ENCODE measurements at places on chromosomes 1 and 21.
A peak's percentile ranks its signal among the peaks of the same experiment; 100 is the strongest.

DNA sequence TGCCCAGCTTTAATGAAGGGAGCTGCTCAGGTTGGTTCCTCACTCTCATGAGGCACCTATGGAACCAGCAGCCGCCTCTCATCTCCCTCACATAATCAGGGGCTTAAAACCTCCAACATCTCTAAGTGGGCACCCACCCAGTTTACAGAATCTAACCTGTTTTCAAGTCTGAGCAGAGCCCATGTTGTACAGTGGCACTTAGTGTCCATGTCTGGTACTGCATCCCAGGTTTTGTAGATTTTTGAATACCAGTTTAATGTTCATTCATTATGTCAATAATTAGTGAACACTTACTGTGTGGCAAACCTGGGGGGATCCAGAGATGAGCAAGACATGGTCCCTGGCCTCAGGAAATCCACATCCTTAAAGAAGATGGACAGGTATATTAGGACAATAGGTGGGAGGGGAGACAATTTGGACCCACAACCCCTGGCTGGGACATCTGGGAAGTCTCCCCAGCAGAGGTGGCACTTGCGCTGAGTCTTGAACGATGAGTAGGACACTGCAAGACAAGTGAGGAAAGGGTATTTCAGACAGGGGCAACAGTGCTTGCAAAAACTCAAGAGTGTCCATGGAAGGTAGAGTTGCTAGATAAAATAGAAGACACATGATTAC lies 83.3 kb downstream of the LACTBL1 start:
- DNase-seq = no peak

DNA sequence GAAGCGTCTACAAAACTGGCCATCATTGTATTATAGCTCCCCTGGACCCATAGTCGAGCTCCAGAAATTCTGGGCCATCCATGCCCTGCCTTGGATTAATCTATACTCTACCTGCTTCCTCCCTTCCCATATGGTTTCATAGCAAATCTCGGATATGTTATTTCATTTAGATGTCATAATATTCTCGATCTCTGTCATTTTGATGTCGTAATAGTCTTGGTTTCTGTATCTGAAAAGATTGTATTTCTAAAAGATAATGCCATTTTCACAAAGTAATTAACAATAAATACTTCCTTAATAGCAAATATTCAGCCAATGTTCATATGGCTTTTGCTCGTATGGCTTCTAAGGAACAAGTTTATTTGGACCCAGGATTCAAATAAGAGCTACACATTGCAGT lies 35.1 kb downstream of the DIP2A start:
- DNase-seq = no peak

- peak; percentile 52 for DNase-seq
Measured at GRCh38 chr21:39125752-39126485, 57.3 kb downstream of the PSMG1 start.

- no peak for DNase-seq
Measured at GRCh38 chr1:54697896-54698295, 17.8 kb upstream of the TTC4 start.

DNA sequence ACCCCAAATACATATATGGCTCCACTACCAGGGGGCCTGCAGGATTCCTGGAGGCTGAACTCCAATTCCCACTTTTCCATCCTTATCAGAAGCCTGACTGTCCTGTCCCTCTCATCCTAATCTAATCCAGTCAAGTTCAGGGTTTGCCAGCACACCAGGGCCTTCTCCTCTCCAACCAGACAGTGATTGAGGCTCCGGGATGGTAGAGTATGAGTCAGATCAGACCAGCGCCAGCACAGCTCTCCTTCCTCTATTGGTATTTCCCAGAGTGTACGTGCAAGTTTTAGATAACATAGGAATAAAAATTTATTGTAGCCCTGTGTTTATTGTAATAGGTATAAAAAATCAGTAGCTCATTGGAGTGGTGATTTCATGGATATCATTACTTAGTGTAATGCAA lies 24.5 kb upstream of the RCSD1 start:
- DNase-seq = no peak

DNA sequence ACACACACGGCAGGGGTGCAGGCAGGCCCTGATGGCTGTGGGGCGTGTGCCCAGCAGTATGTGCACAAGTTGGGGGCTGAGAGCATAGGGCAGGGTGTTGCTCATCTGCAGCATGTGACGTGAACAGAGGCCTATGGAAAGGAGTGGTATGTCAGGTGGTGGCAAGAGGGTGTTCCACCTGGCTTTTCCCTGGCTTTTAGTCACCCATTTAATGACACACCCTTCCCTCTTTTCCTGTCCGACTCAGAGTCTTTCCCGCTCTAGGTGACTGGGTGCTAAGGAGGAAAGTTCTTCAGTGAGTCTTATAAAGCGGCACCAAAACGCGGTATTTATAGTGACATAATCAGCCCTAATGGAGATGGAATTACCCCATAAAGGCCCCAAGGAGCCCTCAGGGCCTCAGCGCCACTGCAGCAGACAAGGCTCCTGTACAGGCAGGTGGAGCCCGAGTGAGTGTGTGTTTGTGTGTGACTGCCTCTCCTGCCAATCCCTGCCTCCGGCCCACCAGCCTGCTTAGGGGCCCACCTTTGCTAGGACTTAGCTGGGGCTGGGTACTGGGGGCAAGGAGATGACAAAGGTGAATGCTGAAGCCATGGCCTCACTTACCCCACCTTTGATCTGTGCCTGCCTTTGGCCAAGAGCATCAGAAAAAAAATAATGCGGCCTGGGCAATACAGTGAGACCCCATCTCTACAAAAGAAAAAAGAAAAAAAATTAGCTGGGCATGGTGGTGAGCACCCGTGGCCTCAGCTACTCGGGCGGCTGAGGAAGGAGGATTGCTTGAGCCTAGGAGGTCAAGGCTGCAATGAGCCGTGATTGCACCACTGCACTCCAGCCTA lies 3.3 kb upstream of the EPHA2 start:
- DNase-seq = no peak

GRCh38 chr1:62810420-62811274 lies 26.7 kb downstream of the ATG4C start:
- DNase-seq = no peak

- no peak for DNase-seq
Measured at GRCh38 chr1:15957221-15958095, 18.4 kb downstream of the ZBTB17 start.

DNA sequence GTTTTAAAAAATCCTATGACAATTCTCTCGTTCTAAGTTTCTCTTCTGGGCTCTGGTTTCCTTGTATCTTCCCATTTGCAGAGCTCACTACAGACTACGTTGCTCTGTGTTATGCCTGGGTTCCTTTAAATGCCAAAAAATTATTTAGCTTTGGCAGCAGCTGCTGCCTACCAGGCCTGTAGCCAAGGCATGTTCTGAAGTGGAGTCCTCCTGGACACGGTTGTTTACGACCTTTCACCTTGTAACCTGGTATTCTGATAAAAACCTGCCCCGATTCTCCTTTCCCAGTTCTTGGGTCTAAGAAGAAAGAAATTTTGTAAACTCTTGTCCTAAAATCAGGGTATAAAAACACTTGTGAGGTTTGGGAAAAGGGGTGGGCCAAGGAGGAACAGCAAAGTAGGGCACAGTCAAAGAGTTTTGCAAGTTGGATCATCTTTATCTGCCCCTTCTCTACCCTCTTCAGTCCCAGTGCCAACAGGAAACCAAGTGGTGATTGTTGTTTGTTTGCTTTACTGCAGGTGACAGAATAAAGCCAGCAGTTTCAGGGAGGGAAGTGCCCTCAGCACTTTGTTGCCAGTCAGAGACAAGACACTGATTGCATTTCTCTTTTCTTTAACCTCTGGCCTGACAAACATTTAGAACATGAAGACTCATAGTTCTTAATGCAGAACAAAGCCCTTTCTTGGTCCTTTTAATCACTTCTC lies 3.1 kb upstream of the TXNIP start:
- DNase-seq = no peak

DNA sequence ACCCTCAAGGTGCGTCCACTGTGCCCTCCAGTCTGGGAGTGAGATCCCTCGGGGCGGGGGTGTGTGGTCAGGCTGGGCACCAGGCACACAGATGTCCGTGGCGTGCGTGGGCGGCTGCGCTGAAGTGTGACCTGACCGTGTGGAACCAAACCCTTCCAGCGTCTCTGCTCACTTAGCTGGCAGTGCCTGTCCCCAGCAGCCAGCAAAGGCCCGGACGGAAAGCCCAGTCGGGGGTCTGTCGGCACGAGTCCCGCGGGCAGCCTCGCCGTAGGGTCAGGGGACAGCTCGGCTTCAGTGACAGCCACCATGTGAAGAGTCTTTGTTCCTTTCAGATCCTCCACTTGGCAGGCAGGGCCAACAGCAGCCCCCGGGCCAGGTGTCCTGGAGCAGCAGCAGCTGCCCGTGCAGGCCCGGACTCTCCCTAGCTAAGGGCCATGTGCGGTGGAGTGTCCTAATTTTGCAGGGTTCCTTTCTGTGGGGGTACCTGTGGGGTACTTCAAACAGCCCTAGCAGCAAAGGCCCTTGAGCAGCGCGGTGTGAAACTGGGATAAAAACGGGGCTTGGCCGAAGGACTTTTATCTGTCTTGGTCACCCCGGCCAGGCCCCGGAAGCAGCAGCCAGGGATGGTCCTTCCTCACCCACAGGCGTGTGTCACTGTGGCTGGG lies 11.6 kb downstream of the TTLL10 start:
- DNase-seq = no peak

GRCh38 chr1:233086961-233087881 lies 136.8 kb downstream of the NTPCR start:
- peak; percentile 14 for DNase-seq

DNA sequence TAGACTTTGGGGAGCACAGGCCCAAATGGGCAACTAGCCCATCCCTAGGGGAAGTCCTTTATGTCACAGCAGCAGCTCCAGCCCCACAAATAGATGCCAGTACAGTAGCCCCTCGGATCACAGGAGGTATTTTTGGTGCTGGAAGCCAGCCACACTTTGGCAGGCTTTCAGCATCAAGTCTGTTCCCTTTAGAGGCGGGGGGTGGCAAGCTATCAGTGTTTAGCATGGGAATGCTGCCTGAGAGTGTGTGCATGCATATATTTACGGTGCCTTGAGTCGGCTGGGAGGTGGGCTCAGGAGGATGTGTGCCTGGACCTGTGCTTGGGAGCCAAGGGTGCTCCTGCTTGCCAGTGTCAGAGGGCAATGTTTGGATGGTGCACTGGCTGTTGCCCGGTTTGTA lies 3.5 kb upstream of the PLXNA2 start:
- DNase-seq = no peak

DNA sequence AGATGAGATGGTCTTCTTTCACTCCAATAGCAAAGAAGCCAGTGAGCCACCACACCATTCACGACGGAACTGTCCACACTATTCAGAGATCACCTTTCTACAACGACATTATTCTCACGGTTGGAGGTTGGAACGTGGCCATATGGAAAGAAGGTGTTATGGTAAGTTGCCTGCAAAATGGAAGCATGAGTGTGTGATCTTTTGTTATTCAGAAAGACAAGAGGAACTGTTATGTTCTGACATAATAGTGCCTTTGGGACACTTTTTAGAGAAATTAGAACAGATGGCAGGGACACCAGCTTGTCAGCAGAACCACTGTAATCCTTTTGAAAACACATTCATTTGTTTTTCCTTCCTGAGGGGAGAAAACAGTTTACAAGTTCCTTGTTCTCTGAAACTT lies 75.8 kb upstream of the MCOLN3 start:
- no peak for DNase-seq

GRCh38 chr21:37281993-37282392 lies 14.9 kb upstream of the VPS26C start:
- DNase-seq = no peak

GRCh38 chr1:235670157-235670776 lies 20.7 kb upstream of the GNG4 start:
- DNase-seq = no peak

DNA sequence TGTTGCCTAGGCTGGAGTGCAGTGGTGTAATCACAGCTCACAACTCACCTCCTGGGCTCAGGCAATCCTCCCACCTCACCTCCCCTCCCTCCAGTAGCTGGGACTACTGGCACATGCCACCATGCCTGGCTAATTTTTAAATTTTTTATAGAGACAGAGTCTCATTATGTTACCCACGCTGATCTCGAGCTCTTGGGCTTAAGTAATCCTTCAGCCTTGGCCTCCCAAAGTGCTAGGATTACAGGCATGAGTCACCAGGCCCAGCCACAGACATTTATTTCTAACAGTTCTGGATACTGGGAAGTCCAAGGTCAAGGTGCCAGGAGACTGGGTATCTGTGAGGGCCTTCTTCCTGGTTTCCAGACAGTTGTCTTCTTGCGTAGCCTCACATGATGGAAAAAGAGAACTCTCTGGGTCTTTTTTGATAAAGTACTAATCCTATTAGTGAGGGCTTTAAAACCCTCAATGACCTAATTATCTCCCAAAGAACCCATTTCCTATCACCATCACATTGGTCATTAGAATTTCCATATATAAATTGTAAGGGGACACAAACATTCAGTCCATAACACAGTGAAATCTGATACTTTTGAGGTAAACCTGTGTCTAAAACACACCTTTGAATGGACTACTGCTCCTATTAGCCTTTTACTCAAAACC lies 67.9 kb downstream of the PHACTR4 start:
- no peak for DNase-seq

GRCh38 chr1:9385801-9386573 lies 93.3 kb downstream of the SPSB1 start:
- no peak for DNase-seq

- DNase-seq = no peak
Measured at GRCh38 chr1:42876009-42876408, 29.6 kb downstream of the ZNF691 start.

DNA sequence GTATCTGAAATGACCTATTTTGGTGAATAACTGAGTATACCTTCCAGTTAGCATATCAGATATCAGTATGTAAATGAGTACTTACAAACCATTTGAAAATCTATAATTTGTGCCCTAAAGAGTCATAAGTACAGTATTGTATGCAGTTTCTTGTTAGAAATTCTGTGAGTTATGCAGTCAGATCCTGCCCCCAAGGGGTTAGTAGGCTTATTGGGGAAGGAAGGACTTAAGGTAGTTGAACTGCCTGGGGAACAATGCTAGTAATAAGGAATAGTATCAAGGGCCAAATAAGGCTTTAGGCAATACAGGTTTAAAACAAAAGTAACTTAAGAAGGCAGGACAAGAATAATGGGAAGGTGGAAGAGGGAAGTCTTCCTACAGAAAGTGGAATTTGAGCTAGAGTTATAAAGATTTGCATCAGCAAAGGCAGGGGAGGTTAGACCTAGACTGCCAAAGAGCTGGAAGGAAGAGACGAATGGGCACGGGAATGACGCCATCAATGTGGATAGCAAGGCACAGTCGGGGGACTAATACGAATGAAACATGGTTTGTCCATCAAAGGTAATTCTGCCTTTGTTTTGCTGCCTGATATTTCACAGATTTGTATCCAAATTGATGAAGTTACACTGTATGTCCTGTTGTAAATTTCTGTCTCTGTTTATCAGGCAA lies 182.9 kb upstream of the DPYD start:
- no peak for DNase-seq

DNA sequence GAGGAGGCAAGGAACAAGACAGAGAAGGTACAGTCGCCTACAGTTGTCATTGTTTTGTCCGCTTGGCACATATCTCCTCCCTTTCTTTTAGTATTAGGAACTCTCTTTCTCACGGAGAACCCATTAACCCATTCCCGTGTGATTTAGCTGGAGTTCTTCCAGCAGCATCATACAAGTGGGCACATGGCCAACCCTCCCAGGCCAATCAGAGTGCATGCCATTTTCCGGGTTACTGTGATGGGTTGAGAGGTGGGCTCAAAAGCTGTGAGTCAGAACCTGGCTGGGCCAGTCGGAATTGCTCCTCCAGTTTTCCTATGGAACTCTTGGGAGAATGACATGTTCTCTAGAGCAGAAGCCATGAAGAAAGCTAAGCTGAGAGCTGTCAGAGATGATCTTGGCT lies 83.1 kb upstream of the SOD1 start:
- DNase-seq = no peak

GRCh38 chr1:29563571-29563970 lies 327.2 kb downstream of the PTPRU start:
- DNase-seq = no peak

Data from left renal pelvis (tissue), 4 donors.